ENCODE measurements at places on chromosomes 4 and X.

DNA sequence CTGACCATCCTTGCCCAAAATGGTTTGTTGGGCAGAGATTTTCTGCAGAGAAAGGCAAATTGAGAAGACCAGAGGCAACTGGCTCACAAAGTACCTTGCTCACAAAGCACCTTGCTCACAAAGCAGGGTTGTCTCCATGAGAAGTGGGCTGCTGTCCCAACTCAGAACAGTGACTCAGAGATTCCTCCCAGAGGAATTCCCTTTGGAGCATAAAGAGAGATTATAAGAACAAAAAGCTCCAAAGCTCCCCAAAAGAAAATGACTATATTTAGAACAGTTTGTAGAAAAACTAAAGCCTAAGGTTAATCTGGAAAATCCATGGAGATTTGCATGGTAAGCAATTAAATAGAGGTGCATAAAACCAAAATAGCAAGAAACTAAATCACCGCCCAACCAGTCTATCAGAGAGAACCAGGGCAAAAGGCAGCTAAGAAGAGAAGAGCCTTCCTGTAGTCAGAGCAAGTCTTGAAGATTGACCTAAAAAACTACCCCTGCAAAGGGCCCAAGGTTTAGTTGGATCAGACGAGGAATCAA is 731.4 kb downstream of the FAT4 start:
- no peak for DNase-seq

DNA sequence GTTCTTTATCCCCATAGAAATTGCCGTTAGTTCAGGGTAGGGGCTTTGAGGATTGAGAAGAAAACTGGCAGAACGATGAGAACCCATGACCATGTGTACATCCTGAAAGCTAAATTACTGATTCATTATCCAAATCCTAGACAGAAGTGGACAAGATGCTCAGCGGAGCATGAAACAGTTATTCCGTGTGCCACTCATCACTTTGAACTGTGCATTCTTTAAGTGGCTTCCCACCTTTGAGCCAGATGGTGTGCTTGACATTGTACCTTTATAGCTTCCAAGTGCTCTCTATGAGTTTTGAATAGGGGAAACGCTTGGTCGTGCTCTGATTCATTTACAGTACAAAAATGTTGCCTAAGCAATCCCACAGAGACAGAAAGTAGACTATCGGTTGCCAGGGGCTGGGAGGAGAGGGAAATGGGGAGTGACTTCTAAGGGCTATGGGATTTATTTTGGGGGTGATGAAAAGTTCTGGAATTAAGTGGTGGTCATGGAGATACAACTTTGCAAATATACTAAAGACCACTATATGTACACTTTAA is 100.0 kb downstream of the DOCK11 start:
- DNase-seq = no peak

- DNase-seq = no peak
Measured at GRCh38 chrX:31653422-31653821, 581.6 kb upstream of the FTHL17 start.

DNA sequence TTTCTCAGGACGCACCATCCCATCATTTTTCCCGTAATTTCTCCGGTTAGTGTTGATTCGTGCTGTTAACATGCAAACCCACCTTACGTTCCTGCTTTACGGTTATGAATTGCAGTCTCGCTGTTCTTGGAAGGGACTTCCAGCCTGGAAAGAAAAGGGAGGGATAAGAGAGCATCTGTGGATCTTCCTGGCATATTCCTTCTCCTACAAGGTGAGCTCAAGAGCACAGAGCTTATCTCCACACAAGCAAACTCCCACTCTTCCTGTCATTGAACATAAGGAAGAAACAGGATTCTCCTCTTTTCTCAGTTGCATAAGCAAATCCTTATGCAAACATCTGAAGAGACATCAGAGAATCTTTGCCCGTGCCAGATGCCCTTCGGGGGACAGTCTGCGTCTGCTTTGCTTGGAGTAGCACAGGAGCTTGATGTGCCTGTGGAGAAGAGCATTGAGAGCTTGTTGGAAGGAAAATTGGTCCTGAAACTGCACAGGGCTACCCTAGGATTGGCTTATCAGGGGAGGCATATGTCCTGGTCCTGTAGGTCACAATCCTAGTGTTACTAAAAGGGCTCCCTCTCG is 127.0 kb downstream of the ASMT start:
- DNase-seq = no peak

- DNase-seq = no peak
Measured at GRCh38 chrX:30791296-30792278, 97.5 kb downstream of the TAB3 start.

Measured in anterior cingulate cortex (tissue), 58 donors.